ENCODE measurements at places on chromosomes 1 and 21.

- DNase-seq = no peak
Measured at GRCh38 chr21:46077674-46078101, 20.2 kb upstream of the COL6A2 start.

- no peak for DNase-seq
Measured at GRCh38 chr1:17340358-17340757, 31.6 kb upstream of the PADI6 start.

DNA sequence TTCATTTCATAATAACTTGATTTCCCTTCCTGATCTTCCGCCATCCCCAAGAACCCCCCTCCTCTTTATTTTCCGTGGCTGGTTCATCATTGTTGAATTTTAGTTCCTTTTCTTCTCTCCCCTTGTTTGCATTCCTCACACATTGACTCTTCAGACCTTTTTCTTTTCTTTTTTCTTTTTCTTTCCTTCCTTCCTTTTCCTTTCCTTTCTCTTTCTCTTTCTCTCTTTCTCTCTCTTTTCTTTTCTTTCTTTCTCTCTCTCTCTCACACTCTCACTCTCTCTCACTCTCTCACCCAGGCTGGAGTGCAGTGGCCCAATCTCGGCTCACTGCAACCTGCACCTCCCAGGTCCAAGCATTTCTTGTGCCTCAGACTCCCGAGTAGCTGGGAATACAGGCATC is 231.3 kb downstream of the FMN2 start:
- DNase-seq = no peak

- no peak for DNase-seq
Measured at GRCh38 chr1:160708801-160709200, 2.8 kb downstream of the CD48 start.

Measured in DMS79 (cell line).